ENCODE measurements at places on chromosomes 11 and 22. TPM values are rescaled to one million over a fixed set of nuclear protein-coding genes. Genes with fewer than 3 reads are reported as not detected.

The TMEM121B gene
- total RNA-seq = 2.0 TPM

The C22orf42 gene
- not detected for total RNA-seq

GRCh38 chr11:95147364-95147905 is 57.8 kb downstream of the ENDOD1 start:
- DNase-seq = no peak

DNA sequence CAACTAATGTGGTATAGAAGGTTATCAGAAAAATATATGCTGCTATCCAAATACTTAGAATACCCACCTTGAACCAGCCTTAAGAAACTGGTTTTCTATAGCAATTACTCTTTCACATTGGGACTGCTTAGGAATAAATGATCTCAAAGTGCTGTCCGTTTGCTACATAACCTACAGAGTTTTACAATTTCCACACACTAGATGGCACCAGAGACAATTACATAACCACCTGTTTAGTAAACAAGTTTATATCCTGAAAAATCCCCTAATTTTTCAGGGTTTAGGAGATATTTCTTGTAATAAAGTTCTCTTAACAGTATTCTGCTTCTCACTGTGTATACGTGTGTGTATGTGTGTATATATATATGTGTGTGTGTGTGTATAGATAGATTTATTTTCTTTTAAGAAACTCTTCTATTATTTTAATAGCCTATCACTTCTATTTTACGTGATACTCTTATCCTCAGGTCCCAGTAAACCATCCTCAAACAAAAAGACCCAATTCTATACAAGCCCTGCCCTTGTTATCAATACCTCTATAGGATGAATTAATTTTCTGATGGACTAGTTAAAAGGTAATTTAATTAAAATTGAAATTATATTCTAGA is 6.7 kb upstream of the OR5I1 start:
- no peak for DNase-seq

The CRYBB2 gene
- not detected for total RNA-seq
